ENCODE measurements at places on chromosomes 3 and 15. TPM values are rescaled to one million over a fixed set of nuclear protein-coding genes. Genes with fewer than 3 reads are reported as not detected.

The STRIT1 gene
- total RNA-seq: not detected

GRCh38 chr15:77470235-77470634 is 49.5 kb downstream of the HMG20A start:
- DNase-seq: no peak

The MORC1 gene
- total RNA-seq: 0.06 TPM

The WDR49 gene
- total RNA-seq: 30.9 TPM

The CPN2 gene
- not detected for total RNA-seq

The SCAMP2 gene
- total RNA-seq: 16.0 TPM
